ENCODE measurements at places on chromosomes 6 and 20.
A peak's percentile ranks its signal among the peaks of the same experiment; 100 is the strongest.

GRCh38 chr20:50750145-50750671 is 18.8 kb downstream of the PARD6B start:
- DNase-seq = no peak

GRCh38 chr20:36784116-36784515 is 10.6 kb upstream of the DSN1 start:
- DNase-seq = no peak

GRCh38 chr6:52523378-52524142 is 53.3 kb downstream of the TRAM2 start:
- DNase-seq = no peak

DNA sequence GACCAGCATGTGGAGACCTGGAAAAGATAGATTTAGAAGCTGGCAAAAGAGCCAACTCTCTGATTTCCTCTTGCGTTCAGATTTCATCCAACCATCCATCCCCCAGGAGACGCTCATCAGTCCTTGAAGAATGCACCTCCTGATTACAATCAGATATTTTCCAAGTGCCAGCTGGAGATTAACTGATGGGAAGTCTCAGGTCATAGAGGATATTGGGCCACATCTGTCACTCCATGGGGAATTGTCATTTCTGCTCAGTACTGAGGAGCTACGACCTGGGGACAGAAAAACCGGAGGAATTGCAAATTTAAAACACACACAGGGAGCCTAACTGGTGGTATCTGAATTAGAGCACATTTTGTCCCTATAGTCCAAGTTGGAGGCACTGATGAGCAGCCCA is 496.2 kb upstream of the SULF2 start:
- DNase-seq = no peak

GRCh38 chr6:2232445-2232844 is 13.0 kb downstream of the GMDS start:
- DNase-seq = no peak

DNA sequence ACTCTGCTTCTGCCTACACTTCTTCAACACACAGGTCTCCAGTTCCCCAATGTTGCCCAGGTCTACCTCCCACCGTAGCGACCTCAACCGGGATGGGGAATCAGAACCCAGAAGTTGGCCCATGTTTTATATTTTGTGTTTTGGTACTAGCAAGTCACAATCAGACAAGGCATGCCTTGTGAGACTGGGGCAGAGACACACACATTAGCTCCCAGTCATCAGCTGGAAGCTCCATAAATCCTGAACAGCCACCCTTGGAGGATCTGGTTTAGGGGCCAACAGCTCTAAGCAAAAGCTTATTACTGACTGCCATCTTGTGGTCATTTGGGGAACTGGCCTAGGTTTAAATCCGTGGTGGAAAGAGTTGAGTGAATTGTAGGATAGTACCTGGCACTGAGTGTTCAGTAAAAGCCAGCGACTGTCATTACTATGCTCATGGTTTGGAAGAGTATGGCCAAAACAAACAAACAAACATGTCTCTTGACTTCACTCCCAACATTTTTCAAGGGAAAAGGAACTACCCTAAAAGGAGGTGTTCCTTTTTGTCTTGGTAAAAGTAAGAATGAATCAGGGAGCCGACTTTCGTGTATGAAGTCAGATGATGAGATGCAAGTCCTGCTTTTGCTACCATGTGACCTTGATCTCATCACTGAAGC is 40.5 kb downstream of the PIM1 start:
- peak; percentile 85 for DNase-seq

DNA sequence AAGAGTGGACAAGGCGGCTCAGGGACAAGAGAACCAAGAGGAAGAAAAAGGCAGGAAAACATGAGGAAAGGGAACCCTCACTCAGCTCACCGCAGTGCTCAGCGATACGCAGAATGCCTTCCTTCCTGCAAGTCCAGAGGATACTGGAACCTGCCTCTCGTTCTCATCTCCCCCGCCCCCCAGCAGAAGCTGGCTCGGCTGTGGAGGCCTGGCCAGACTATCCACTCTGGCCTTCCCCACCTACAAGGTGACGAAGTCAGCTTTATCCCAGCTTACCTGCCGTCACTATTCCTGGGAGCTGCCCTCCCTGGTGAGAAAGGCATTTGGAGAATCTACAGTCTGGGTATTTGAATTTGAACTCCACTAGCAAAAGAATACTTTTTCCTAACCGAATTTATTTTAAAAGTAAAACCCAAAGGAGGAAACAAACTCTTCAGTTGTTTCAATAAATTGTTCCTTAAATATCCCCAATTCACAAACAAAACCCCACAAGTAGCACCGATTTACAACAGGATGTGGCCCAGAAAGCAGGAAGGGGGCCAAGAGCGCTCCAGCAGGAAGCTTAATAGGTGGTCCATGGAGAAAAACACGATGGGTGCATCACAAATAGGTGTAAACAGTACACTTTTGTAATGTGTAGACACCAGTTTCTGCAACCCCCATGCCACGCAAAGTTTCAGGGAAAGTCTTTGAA is 2.1 kb upstream of the DIDO1 start:
- DNase-seq = peak; percentile 29

DNA sequence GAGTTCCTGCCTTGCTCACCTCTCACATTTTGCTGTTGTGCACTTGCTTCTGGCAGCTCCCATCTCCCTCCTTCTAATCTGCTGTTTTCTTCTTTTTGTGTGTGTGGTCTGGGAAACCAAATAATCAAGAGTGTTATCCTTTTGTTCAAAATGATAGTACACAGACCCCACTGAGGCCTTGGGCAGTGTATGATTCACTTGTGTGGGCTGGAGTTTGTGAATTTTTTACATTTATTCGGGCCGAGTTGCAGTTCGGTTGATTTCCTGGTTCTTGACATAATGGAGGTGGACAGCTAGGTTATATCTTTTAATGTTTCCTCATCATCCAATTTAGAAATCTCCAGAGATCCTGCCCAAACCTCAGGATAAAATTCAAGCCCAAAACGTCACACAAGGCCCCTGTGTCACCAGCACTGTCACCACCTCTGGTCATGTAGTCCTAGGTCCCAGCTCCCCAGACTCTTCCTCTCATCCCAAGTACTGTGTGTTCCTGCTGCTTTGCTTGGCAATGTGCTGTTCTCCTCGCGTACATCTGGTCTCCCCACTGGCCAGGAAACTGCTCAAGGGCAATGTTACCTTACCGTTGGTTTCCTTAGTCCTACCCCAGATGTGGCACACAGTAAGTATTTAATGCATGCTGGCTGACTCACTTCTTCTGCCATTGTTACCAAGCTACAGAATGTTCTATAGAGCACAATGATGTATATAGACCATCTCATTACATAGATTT is 55.7 kb upstream of the PHACTR2 start:
- no peak for DNase-seq

DNA sequence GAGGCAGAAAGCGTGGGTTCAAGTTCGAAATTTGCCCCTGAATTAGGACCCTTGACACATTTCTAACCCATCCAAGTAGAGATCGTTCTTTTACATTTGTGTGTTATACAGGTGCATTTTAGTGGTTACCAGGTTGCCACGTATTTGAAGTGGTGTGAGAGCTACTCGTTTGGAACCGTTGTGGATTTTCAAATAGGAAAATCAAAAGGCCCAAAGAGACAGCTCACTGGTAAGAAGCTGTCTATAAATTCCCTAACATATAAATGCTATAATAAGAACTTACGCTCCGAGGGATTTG is 1.6 kb upstream of the REV3L start:
- DNase-seq = no peak

GRCh38 chr6:29927275-29927569 is 15.1 kb upstream of the HLA-A start:
- no peak for DNase-seq

DNA sequence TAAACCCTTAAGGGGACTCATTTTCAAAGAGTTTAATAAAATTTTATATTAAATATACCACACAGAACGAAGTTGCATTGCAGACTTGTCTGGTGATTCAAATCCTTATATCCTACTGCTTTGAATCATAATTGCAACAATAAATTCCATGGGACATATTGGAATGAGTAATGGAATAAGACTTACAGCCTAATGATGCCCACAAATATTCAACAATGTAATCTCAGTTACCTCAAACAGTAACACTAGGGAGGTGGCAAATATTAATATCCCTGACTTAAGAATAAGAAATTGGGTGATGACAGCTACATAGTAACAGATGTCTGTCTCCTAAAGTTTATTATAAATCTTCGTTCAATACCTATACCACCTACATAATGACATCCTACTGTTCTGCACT is 52.6 kb downstream of the BMP5 start:
- DNase-seq = no peak

DNA sequence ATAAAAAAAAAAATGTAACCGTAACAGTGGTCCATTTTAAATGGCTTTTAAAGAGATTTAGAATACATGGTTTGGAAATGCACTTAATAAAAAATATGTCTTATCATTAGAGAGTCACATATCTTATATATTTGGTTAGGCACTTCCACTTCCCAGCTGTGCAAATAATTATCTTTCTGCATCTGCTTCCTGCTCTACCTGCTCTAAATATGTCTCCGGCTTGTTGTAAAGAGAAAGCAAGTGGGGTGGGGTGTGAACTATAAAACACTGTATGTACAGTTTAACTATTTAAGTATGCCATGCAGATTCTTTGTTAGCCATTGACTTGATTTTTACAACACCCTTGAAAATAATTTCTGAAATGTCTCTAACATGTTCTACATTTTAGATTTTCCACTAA is 106.3 kb downstream of the NKAIN2 start:
- no peak for DNase-seq

GRCh38 chr20:60054716-60055634 is 96.8 kb downstream of the CDH26 start:
- peak; percentile 71 for DNase-seq

DNA sequence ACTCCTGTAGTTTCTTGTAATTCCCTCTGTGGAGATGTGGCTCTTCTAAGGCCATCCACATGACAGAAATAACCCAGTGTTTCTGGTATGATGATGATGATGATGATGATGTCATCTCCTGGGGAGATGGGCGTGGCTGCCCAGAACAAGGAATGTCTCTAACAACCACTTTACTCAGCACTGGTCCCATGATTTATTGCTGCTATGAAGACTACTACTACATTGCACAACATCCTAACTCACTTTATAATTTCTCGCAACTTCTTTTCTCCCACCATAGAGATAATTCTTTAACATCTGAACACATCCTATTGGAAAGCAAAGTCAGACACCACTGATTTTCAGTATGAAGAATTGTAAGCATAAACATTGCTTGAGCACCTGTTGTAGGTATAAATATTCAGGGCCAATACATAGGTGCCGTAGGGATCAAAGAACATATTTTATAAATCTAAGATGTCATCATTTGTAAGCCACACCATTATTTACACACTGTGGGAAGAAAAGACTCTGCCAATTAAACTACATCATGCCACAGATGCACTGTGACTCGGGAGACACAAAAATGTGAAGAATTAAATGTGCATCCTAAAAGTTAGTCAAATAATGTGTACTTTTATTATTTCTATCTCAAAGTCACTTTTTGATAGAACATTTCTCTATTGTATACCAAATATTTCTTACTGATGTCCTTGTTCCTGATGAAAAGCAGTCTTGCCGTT is 6.4 kb downstream of the TPMT start:
- no peak for DNase-seq

DNA sequence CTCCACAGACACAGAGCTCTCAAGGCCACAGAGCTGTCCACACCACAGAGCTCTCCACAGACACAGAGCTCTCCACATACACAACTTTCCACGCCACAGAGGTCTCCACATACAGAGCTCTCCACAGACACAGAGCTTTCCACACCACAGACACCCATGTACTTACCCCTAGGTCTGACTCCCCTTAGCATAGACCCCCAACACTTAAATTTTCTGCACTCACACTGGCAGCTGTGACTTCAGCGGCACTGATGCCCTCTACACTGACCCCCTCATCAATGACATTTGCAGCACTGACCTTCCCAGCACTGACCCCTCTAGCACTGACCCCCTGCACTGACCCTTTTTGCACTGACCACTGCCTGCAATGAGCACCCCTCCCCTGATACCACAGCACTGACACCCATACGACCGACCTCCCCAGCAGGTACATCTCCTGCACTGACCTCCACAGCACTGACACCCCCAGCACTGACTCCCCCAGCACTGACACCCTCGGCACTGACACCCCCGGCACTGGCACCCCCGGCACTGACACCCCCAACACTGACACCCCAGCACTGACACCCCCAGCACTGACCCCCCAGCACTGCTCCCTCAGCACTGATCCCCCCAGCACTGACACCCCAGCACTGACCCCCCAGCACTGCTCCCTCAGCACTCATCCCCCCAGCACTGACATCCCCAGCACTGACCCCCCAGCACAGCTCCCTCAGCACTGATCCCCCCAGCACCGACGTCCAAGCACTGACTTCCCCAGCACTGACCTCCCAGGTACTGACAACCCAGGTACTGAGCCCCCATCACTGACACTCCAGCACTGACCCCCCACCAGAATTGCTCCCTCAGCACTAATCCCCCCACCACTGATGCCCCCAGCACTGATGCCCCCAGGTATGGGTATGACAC is 56.5 kb downstream of the ERMARD start:
- no peak for DNase-seq

DNA sequence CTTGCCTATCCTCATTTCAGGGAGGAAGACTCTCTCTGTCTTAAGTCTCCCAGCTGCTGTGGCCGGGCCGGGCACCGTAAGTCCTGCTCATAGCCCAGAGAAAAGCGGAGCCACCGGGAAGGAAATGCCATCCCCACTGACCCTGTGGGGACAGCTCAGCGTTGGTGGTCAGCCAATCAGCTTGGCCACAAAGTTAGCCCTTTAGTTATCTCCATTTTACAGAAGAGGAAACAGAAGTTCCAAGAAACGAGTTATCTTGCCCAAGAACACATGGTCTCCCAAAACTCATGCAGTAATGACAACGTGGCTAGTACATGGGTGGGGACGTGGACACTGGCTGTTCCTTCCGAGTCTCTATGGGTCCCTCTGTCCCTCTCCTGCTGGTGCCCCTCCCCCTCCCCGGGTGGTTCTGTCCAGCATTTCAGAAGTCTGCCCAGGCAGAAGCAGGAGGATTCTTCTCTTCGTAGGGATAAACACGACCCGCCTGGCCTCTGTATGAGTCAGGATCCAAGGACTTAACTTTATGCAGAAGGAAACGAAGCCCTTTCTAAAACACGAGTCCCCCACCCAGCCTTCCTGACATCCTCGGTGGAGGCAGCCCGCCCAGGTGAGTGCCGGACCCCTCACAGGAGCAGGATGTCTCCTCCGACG is 273.8 kb downstream of the CDH4 start:
- no peak for DNase-seq

DNA sequence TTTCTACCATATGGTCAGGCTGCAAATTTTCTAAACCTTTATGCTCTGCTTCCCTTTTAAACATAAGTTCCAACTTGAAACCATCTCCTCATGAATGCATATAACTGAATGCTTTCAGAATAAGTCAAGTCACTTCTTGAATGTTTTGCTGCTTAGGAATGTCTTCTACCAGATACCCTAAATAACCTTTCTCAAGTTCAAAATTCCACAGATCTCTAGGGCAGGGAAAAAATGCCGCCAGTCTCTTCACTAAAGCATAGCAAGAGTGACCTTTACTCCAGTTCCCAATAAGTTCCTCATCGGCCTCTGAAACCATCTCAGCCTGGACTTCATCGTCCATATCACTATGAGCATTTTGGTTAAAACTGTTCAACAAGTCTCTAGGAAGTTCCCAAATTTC is 1011.2 kb upstream of the CITED2 start:
- no peak for DNase-seq
